ENCODE measurements at places on chromosomes 1 and 21.

GRCh38 chr1:18137759-18138345 lies 30.3 kb downstream of the IGSF21 start:
- no peak for DNase-seq

GRCh38 chr1:212690816-212691403 lies 8.7 kb downstream of the BATF3 start:
- DNase-seq, result no peak

- no peak for DNase-seq
Measured at GRCh38 chr1:41151846-41152245, 90.3 kb downstream of the SCMH1 start.

DNA sequence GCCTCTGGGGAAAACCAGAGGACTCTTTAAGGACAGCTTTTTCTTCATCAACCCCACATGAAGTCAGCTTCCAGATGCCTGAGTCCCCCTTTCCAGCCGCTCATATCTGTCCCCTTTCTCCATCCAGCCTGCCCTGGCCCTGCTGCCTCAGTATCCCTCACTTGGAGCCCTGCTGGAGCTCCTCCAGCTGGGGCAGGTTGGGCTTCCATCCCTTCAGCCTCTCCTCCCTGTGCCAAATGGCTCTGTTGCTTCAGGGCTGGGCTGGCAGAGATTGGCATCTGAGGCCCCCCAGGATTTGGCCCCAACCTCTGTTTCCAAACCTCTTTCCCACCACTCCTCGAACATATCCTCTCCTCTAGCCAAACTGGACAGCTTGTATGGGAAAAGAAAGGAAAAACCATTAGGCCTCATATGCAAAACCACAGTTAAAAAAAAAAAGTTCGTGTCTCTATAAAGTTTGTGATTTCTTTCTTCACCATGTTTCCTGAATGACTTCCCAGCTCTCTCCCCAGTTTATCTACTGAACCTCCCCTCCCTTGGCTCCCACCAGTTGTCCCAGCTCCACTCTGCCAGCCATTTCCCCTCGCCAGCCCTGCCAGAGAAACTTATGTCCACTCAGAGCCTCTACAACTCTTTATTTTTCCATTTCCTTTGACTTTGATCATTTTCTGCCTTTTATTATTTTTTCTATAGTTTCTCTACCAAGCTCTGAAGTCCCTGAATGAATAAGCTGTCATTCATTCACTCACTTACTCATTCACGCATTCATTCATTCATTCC lies 217.9 kb downstream of the FOXD2 start:
- DNase-seq, result no peak

- DNase-seq, result no peak
Measured at GRCh38 chr1:25527226-25527846, 16.1 kb upstream of the LDLRAP1 start.

GRCh38 chr1:107933736-107934135 lies 31.2 kb downstream of the VAV3 start:
- DNase-seq, result no peak

GRCh38 chr1:17575797-17576518 lies 36.5 kb downstream of the ARHGEF10L start:
- no peak for DNase-seq

- no peak for DNase-seq
Measured at GRCh38 chr1:43363283-43363934, 4.4 kb downstream of the ELOVL1 start.

- no peak for DNase-seq
Measured at GRCh38 chr21:21114461-21114860, 116.3 kb downstream of the NCAM2 start.

- DNase-seq, result no peak
Measured at GRCh38 chr1:15246960-15247614, at the start of gene FHAD1. TSS of gene FHAD1 (plus strand) at chr1:15247223. CDS start at chr1:15251785, 4,562 bp downstream.

DNA sequence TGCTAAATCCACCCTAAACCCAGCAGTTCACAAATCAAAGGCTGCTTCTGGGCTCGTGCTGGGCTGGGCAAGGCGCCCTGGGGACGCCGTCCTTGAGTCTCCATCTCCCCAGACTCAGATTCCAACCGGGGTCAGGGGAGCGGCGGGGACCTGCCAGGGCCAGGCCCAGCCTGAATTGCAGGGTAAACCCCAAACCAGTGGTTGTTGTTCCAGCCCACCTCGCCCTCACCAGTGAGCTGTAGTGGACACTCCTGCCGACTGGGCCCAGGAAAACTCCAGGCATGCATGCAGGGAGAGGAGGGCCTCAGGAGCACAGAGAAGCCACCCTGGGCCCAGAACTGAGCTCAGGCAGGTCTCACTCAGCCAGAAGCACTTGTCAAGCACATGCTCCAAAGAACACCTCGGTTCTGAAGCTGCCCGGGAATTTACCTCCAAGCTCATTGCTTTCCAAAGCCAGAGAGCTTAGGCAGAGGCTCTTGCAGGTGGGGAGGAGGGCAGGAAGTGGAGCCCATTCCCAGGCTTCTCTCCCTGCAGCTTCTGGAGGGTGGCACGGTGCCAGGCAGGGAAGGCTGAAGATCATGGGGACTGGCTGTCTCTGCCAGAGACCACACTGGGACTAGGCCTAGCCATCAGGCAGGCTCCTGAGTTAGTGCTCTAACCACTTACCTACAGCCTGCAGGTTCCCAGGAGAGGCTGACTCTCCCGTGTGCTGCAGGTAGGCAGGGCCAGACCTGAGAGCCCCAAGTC lies 437.0 kb downstream of the MATN1 start:
- DNase-seq, result no peak

DNA sequence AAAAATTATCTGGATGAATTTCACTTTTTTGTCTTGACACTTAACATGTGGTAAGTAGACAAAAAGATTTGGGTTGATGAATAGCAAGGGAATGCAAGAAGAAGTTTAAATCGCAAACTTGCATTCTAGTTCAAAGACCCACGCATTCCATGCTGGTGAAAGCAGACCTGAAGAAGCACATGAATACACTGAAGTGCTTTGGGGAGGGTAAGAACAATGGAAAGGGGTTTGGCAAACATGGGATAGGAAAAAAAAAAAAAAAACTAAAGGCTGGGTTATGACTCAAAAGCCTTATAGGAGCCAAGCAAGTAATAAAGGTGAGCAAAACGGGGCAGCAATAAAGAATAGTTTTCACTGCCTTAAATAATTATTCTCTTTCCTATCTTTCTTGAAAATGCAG lies 450.2 kb downstream of the LMO4 start:
- no peak for DNase-seq

- DNase-seq, result no peak
Measured at GRCh38 chr1:244761279-244761678, 74.2 kb upstream of the COX20 start.

- no peak for DNase-seq
Measured at GRCh38 chr1:180842052-180842451, 70.6 kb upstream of the KIAA1614 start.

DNA sequence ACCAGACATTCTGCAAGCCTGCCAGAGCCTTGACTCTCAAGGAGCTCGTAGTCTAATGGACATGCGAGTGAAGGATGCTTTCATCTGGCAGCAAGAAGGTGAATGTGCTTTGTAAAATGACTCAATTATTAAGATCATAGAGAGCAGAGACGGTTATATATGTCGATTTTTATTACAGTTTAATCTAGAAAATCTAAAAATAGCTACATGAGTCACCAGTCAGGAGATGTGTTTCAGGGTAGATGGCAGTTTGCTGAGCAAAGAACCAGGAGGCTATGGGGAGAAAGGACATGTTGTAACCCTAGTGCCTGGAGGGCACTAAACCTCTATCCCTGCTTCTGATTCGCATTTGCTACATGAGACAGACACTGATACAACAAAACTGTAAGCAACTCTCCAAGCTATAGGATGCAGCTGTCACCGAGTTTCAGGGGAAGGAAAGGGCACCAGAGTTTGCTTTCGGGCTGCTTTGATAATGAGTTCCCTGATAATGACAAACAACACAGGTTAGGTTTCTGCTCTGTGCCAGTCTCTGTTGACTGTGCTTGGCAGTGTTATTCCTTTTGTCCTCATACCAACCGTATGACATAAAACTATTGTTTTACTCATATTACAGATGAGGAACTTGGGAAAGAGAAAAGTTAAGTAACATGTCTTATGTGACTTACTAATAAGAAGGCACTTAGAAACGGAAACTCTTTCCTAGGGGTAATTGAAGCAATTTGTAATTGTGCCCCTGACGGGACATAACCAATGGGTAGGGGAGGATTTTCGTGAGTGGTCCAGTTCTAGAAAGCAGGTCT lies 43.2 kb downstream of the C1orf198 start:
- no peak for DNase-seq

DNA sequence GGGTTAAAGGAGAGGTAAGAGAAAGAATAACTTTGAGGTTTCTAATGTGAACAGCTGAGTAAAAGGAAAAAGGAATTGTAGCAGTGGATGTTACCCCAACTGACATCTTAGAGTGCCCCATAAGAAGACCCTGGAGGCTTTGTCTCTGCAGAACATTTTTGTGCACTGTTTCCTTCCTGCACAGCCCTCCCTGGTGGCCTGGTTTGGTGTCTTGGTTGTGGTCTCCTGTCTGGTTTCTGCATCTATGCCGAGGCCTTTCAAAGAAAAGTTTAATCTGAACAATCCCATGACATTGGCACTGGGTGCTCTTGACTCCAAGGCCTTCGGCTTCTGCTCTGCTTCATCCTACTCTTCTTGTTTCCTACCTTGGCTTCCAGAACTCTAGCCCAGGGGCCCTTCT lies 57.8 kb downstream of the RHOU start:
- no peak for DNase-seq

GRCh38 chr21:38486706-38487105 lies 11.6 kb downstream of the ERG start:
- DNase-seq, result no peak

- no peak for DNase-seq
Measured at GRCh38 chr1:108082001-108082400, 117.0 kb upstream of the VAV3 start.

DNA sequence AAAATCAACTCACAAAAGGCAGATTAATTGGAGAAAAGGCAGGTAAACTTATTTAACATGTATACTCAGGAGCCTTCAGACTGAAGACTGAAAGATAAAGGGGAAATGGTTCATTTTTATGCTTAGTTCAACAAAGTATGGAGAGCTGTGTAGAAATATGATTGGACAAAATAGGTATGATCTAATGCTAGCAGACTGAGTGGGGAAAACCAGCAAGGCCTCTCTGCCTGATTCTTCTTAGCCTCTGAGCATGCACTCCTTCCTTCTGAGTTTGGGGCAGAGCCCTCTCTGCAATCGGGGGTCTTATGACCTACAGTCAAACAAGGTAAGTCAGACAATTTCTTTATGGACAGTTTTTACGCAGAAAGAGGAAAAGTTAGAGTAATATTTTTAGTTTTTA lies 38.8 kb upstream of the SUCO start:
- no peak for DNase-seq

- DNase-seq, result no peak
Measured at GRCh38 chr1:71245246-71245645, 164.4 kb upstream of the ZRANB2 start.

DNA sequence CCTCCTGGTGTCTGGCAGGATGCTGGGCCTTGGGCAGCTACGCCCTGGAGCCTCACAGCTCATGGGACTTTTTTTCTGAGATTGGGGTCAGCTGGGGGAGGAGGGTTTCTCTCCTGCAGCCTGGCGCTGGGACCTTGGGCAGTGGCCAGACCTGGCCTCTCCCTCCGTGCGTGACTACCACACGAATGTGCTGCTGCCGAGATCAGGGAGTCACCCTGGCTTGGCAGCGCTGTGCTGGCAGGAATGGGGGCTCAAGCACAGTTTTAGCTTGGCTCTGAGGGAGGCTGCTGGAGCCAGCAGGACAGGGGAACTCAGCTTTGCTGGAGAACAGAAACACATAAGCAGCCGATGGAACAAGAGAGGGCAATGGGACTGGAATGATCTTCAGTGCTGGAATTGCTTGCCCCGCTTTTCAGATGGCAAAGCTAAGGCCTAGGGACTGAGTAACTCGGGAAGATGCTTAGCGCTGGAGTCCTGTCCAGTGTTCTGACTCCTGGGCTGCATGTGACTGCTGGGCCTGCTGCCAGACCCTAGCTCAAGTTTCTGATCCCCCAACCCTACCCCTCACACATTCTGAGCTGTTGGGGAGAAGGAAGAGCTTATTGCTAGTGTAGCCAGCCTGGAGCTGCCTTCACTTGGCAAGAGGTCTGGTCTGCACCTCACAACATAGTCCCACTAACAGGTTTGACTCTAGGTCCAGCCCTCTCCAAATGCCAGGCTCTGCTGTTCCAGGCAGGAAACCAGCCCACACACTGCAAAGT lies 69.9 kb downstream of the NAV1 start:
- no peak for DNase-seq

DNA sequence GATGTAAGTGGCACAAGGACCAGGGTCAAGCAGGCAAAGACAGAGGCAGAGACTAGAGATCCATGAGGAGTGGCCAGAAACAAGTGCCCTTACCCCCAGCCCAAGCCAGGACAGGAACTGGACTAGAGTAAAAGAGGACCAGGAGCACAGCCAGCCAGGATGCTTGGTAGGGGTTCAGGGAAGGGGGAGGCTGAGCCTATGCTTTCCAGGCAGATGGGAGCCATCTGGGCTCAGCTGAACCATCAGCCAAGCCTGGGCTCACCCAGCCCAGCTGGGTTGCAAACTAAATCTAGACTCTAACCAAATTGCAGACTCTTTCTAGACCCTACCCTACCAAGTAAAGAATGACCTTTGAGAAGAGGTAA lies 15.2 kb downstream of the PDZK1IP1 start:
- DNase-seq, result no peak

DNA sequence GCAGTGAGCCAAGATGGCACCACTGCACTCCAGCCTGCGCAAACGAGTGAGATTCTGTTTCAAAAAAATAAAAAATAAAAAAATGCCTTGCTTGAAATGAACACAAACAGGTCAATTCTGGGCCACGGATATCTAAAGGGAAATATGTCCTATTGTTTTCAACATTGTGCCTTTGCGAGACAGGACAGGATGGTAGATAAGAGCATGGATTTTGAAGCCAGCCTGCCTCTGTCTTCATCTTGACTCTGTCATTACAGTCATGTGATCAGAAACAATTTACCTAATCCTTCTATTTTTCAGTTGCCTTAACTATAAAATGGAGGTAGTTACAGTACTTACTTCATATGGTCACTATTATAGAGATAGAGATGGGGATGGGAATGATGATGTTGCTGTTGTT lies 56.7 kb upstream of the ZSWIM5 start:
- no peak for DNase-seq

- no peak for DNase-seq
Measured at GRCh38 chr1:55005351-55006140, 6.8 kb downstream of the BSND start.

GRCh38 chr1:179809506-179810366 lies 66.6 kb downstream of the FAM163A start:
- no peak for DNase-seq

DNA sequence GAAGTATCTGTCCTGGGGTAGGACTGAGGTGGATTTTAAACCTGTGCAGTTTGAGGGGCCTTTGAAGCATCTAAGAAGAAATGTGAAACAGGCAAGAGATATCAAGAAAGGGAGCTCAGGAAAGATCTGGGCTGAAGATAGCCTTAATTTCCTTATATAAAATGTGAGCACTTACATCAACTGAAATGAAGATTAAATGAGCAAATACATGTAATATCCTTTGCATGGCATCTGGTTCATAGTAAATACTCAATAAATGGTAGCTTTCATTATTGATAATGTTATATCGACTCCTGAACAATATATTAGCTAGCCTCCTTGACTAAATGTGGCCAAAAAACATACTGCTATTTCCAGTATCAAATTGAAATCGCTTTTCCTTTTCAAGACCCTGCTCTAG lies 2.5 kb downstream of the LIN9 start:
- no peak for DNase-seq
